Hematopoietic multipotent progenitor cell treated with erythropoietin and hydrocortisone succinate and interleukin-3 and kit ligand, for 15 days (in vitro differentiated cells): ENCODE measurements at places on chromosomes 12 and 14.

GRCh38 chr12:94272280-94272679, 123.9 kb downstream of the PLXNC1 start:
- no peak for DNase-seq

DNA sequence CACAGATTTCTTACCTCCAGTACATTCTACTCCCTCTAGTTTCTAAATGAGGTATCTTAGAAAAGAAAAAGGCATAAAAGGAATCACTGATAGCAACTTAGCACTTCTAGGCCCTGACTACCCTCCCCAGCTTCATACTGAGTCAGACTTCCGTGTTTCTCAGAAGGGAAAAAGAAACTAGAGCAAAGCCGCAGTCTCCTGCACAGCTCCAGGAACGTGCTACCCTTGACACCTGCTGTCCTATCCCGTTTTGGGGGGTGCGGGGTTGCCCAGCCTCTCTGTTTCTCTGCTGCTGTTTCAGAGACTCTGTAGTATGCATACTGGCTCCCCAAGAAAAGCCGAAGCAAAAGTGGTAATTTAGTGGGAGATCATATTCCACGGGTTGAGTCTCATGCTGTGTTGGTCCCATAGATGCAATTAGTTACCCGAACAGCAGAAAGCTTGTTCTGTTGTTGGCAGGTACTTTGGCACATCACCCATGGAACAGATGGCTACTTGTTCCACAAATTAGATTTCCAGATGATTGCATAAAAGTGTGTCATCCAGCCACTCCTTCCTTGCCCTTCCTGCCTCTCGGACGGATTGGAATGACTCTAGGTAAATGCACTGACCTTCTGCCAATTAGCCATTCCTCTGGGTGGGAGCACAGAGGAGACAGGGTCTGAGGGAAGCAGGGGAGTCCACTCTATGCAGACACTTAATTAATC, 438.1 kb downstream of the FUT8 start:
- DNase-seq: no peak

DNA sequence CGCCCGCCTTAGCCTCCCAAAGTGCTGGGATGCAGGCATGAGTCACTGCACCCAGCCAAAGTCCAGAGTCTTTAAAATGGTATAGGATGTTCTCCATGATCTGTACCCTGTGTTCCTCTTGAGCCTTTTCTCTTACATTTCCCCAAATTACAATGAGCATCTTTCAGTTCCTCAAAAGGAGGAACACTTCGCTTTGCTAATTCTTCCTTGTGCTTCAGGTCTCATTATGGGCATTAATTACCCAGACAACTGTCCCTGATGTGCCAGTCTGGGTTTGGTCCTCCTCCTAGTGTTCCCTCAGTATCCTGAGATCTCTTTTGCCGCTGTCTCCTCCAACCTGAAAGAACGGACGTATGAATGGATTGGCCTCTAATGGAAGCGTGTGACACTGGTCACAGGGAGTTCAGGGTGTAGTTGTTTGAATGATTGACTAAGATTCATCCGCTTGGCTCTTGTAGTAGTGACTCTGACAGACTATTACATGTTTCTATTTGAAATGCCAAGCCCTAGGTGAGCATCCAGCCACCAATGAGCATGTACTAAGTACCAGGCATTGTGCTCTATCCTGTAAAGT, 8.2 kb downstream of the PRKCH start:
- no peak for DNase-seq

GRCh38 chr14:65469903-65470302, 57.4 kb downstream of the FUT8 start:
- DNase-seq: no peak

DNA sequence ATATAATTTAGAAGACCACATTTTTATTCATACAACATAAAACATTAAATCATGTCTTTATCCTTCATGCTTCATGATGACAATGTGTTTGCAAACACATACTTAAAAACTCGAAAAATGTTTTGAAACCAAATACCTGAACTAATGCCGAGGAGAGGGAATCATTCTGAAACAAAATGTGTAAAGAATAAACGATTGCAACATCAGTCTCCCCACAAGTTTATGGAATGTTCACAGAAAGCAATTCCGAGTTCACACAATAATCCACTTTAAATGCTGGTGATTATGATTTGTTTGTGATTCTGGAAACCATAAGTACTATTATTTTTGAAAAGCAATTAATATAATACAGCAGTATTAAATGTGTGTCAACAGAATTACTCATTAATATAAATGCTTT, 84.5 kb upstream of the PDZRN4 start:
- no peak for DNase-seq

GRCh38 chr14:69916396-69916795, 37.2 kb downstream of the SMOC1 start:
- no peak for DNase-seq

DNA sequence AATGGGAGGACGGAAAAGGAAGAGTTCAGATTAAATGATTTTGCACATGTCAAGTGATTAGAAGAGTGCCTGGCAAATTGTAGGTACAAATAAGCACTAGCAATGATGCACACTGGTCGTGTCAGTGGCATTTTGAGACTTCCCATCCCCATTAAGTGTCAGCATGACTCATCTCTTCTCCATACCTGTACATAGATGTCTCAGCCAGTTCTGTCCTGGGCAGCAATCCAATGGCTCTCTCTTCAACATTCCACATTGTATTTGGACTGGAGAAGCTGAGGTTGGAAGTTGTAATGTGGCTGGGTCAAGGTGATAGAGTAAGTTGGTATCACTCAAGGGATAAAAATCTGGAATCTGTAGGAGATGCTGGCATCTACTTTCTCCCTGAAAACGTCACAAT, 742.7 kb downstream of the VRK1 start:
- no peak for DNase-seq

DNA sequence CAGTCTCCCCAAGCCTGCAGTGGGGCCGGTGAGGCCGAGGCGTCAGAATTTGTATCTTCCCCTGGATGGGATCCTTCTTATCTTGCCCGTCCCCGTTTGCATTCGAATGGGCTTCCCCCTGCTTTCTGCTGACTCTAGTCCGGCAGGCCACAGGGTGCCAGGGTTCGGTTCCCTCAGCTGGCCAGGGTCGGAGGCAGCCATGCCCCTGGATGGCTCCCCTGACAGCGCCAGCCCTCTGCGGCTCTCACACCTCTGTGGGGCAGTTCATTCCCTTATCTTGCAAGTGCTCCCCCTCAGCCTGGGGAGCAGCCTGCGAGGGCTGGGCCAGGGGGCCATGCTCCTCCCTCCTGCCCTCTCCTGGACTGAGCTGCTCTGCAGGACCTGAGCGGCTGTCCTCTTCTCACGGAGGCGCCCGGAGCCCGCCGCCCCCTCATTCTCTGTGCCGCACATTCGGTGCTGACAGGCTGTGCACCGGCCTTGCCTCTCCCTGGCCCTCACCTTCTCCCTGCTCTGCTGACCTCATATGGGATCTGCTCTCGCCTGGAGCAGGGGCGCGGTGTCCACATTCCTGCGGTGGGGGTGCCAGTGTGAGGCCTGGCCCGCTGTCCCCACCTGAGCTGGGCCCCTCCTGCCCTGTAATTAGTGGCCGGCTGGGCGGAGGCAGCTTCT, 32.8 kb downstream of the KIF26A start:
- DNase-seq: no peak

- no peak for DNase-seq
These were observed 747 bp downstream of the HSPB8 start for GRCh38 chr12:119179335-119180021.

DNA sequence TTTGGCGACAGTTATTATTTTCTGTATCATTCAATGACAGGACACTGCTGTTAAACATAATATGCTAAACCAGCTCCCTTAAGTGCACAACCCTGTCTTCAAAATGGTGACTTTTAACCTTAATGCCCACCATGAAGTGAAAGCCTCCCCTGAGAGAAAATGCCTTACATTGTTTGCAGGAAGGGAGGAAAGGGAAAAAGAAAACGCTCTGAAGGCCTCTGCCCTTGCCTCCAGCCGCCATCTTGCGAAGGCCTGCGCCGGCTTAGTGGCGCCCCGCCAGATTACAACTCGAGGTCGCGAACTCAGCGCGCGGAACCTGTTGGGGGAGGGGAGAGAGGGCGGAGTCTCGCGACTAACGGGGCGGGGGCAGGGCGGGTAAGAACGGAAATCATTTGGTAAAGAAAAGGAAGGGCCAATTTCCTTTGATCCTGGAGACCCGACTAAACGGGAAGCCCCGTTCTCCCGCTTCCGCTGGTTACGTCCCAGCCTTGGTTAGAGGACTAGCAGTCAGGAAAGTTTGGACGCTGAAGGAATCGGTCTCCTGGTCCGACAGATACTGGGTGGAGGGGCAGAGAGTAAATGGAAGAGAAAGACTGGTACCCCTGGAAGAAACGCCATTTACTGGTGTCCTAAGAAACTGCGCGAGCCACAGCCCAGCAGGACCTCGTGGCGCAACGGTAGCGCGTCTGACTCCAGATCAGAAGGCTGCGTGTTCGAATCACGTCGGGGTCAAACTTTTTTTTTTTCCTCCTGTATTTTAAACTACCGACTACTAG, 11.6 kb upstream of the TMPO start:
- DNase-seq: peak; percentile 92

GRCh38 chr12:99043319-99043914, 398.3 kb downstream of the APAF1 start:
- peak; percentile 21 for DNase-seq

DNA sequence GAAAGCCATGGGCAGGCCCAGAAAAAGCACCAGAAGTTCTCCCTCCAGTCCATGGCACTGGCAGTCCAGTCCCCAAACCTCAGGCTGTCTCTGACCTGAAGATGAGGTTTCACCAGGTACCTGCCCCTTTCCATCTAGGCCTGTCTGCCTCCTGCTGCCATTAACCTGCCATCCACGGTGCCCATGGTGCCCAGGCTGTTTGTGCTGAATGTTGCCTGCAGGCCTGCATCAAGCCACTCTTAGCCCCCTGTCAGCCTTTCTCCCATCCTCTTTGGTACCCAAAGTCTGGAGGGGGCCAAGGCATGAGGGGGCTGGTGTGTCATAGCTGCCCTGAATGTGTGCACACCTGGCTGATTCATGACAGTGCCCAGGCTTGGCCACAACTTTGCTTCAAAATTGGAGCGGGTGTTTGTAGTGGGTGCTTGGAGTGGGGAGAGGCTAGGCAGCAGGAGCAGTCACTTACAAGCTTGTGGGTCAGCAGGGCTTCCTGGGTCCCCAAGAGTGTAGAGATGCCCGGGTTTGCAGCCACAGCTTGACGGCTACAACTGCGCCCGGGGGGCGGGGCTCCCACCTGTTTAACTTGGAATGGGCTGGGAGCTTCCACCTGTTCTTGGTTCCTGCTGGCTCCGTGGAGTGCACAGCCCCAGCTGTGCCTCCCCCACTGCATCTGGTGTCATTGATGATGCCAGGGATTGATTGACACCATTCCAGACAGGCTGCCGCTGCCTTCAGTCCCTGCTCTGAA, 88.5 kb downstream of the GPHN start:
- DNase-seq: no peak

DNA sequence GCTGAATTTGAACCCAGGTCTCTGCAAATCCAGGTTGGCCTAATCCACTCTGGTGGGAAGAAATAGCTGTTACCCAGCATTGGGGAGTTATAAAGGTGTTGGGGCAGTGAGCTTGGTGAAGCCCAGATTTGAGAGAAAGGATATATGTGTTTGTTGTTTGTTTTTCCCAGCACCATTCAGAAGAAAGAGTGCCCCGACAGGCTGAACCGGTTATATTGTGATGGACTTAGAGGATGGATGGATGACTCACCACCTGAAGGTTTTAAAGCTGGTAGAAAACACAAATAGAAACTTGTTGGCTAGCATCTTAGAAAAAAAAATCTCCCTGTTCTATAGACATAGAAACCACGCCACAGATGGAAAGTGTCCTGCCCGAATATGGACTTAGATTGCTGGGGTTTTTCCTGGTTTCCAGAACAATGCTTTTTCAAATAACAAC, 404.6 kb downstream of the MED13L start:
- DNase-seq: no peak

DNA sequence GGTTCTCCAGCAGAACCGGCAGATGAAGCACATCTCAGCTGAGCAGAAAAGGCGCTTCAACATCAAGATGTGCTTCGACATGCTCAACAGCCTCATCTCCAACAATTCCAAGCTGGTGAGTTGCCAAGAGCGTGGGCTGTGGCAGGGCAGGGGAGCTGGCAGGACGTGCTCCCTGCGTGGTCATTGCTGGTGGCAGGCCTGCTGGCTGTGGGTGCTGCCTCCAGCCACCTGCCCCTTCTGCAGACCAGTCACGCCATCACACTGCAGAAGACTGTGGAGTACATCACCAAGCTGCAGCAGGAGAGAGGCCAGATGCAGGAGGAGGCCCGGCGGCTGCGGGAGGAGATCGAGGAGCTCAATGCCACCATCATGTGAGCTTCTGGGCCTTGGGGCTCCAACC, 35.8 kb downstream of the IL31 start:
- no peak for DNase-seq

GRCh38 chr12:64538121-64538520, 72.2 kb upstream of the RASSF3 start:
- DNase-seq: no peak

DNA sequence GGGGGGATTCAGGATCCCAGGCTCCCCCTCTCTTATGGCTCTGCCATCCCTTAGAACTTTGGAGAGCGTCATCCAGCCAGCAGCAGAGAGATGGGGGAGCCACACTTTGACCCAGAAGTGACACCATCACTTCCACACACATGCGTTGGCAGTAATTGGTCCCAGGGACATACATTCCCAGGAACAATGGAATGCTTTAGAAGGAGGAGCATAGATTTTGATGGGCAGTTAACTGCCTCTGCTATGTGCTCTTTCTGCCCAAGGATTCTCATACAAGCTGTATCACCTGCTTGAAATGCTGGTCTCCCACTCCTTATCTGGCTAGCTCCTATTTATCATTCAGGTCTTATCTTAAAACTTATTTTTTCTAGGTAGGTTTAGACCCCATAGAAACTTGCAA, 109.0 kb upstream of the RPH3A start:
- no peak for DNase-seq

DNA sequence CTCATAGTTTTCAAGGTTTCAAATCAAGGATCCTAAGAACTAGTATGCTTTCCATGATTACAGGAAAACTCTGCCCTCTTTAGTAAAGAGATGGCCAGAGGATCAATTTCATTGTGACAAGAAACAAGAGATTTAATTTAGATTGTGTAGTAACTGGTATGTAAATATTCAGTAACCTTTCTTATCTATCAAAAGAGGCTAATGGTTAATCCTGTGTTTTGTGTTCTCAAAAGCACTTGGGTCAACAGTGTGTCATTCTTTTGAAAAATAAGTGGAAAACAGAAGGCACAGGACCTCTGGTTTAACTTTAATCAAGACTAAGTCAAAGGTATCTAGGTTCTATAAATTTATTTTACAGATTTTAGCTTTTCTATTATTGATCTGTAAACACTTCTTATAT, 56.6 kb upstream of the ERGIC2 start:
- no peak for DNase-seq

DNA sequence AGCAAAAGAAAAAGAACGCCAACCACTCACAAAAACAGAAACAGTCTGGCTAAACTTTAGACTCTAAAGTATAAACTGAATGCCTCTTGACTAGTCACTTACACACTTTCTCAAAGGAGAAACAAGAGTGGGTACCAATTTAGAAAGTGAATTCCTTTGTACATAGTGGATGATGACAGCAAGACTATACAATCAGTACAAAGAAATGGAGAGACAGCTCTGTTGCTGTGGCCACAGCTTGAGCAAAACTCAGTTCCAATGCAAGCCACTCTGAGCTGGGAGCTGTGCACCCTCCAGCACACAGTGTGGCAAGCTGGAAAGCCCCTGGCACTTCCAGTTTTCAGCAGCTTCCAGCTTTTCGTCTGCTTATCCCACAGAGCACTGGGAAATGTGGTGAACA, 21.7 kb downstream of the NT5DC3 start:
- DNase-seq: no peak
